ENCODE measurements at places on chromosomes 2 and 18. TPM values are rescaled to one million over a fixed set of nuclear protein-coding genes. Genes with fewer than 3 reads are reported as not detected.

FAM237A gene
- not detected for total RNA-seq

ONECUT2 gene
- total RNA-seq = not detected

CHST9 gene
- not detected for total RNA-seq

RAD51AP2 gene
- total RNA-seq = not detected

KATNAL2 gene
- total RNA-seq = 2.2 TPM

RNU2-63P gene
- total RNA-seq = not detected

CRACDL gene
- 0.03 TPM for total RNA-seq

ZNF521 gene
- 20.7 TPM for total RNA-seq

IL36A gene
- not detected for total RNA-seq

MROH2A gene
- not detected for total RNA-seq

ZC3H8 gene
- total RNA-seq = 7.4 TPM

RFTN2 gene
- total RNA-seq = 3.5 TPM

HOXD13 gene
- total RNA-seq = not detected

MYL1 gene
- not detected for total RNA-seq

HAAO gene
- total RNA-seq = 0.85 TPM

GPC1 gene
- total RNA-seq = 150 TPM

SOCS6 gene
- 42.7 TPM for total RNA-seq

IL1B gene
- total RNA-seq = 11.9 TPM

COBLL1 gene
- total RNA-seq = 16.1 TPM

ILKAP gene
- total RNA-seq = 22.8 TPM

CD207 gene
- total RNA-seq = not detected

SPDYA gene
- 0.91 TPM for total RNA-seq

DSC1 gene
- not detected for total RNA-seq

ASPRV1 gene
- 0.46 TPM for total RNA-seq

CNDP1 gene
- not detected for total RNA-seq

TDRD15 gene
- not detected for total RNA-seq

UPP2 gene
- not detected for total RNA-seq

C2orf81 gene
- total RNA-seq = 3.5 TPM

FBXO15 gene
- total RNA-seq = 0.73 TPM

SLC14A1 gene
- total RNA-seq = 167 TPM

DSC3 gene
- 0.46 TPM for total RNA-seq

Measured in smooth muscle cell of the pulmonary artery (primary cell).